ENCODE measurements at places on chromosomes 13 and 19.

GRCh38 chr13:78020861-78021260 is 102.2 kb upstream of the EDNRB start:
- DNase-seq, result no peak

GRCh38 chr13:42876270-42876714 is 94.9 kb downstream of the FAM216B start:
- no peak for DNase-seq

- DNase-seq, result no peak
Observed at GRCh38 chr13:46596466-46596865, 43.5 kb downstream of the LRCH1 start.

- DNase-seq, result no peak
Observed at GRCh38 chr13:80753866-80754265, 412.9 kb upstream of the SPRY2 start.

DNA sequence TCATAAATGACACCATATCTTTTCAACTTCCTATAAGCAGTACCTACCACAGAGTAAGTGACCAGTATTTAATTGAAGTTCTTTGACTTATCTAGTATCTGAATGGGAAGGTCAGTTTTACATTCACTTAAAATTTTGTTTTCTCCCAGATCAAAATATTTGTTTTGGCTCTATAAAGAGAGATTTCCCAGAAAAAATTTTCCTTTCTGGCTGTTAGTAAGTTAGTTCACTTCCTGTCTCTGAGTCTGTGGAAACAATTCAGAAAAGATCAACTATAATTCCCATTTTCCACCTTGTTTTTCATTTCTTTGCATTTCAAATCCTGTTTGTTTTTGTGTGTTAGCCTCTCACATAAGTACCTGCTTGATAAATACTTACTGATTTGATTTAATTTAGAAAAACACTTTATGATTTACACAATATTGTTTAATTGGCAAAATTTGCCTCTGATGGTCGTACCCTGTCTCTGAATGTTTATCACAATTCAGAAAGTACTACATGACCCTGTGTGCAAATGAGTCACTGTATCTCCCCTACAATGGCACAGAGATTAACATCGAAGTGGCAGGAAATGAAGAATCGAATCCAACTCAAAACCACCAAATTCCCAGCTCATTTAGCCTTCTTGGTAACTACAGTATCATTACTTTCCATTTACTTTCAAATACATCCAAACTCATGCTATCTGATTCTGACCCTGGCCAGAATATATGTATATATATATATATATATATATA is 15.4 kb upstream of the MED4 start:
- DNase-seq, result no peak

- DNase-seq, result no peak
Observed at GRCh38 chr13:27374650-27375049, 49.8 kb upstream of the GTF3A start.

- no peak for DNase-seq
Observed at GRCh38 chr13:111275995-111276618, 44.3 kb upstream of the TEX29 start.

DNA sequence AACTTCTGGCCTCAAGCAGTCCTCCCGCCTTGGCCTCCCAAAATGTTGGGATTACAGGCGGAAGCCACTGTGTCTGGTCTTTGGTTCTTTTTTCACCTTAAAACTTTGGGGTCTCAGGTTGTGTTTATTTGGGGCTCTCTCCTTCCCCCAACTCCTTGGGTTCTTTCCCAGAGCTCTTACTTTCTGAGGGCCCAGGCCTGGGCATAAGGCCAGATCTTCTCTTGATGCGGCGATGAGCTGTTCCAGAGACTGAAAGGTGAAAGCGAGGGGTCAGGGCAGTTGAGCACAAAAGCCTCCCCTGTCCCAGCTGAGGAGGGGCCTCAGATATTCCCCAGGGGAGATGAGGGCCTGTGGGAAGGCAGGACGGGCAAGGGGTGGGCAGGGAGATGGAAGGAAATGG is 7.1 kb downstream of the POLR1G start:
- no peak for DNase-seq

- DNase-seq, result no peak
Observed at GRCh38 chr13:113553511-113554332, 30.8 kb upstream of the TFDP1 start.

- no peak for DNase-seq
Observed at GRCh38 chr19:12932392-12933286, 872 bp downstream of the FARSA start.

DNA sequence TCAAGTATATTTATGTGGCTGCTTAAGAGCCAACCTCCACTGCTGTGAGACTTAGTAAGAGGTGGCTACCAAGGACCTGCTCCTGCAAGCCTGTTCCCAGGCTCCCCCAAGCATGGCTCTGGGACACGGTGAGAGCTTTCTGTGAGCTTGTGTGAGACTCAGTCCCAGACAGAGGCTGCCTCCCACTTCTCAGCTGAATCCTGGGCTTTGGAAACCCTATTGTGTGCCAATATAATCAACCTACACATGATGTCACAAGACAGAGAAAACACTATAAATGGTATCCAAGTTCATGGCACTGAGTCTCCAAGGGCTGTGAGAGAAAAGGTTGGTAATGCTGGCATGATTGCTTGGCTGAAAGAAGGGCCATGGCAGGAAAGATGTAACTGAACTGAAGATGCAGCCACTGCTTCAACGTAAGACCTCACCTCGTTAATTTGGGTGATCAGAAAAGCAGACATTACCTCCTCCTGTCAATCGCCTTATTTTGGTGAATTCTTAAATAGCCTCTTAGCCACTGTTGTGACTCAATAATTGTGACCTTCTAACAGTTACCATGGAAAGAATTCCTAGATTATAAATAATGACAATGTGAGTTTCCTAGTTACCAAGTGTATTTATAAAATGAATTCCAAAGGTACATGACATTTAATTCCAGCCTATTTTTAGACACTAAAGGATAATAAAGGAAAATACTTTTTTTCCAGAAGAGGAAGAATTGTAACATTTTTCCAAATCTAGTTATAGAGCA is 332.0 kb downstream of the IRS2 start:
- no peak for DNase-seq

DNA sequence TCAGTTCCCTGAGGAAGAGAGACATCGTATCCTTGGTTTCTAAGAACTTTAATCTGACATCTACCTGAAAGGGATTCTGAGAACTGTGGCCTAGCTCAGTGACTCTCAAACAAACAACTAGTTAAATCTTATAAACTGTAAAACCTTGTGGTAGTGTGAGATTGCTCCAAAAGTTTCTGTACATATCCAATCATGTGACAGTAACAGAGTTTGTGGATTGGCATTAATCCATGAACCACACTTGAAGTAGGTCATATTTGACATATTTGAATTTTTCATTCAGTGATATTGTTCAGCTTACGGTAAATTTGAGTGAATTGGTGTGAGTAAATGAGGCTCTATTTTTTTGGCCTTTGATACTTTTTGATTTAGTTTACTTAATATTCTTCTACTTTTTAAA is 15.0 kb downstream of the TDRD3 start:
- no peak for DNase-seq

DNA sequence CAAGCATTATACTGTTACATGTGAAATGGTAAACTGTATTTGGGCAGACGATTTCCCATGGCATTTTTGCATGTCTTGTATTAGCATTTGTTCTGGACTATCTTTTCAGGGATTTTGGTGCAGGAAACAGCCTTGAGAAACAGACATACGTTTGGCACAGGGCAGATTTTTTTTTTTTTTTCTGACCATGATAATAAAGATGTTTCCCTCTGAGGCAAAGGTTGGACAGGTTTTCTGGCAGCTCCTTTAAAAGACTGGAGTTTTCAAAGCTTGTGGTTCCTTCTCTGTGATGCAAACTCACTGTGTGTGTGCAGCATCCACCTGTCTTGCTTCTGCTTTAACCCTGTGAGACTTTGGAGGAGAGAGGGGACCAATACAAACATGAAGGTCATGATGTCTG is 63.0 kb downstream of the NBEA start:
- DNase-seq, result no peak

DNA sequence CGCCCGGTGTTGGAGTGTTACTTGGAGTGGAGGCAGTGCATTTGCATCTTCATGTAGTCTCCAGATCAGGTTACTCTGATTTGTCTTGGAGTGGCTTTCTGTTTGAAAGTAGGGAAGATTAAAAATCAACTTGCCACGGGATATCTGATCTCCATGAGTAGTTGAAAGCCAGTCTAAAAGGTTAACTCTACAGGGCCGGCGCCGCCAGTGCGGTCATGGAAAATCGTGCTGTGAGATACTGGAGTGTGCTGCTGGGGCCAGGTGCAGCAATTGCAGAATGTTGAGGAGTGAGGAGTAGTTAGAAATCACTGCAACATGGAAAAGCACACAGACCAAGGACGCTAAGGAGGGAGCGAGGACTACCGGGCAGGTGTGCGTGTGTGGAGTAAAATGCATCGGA is 175.0 kb downstream of the STK24 start:
- DNase-seq, result no peak

DNA sequence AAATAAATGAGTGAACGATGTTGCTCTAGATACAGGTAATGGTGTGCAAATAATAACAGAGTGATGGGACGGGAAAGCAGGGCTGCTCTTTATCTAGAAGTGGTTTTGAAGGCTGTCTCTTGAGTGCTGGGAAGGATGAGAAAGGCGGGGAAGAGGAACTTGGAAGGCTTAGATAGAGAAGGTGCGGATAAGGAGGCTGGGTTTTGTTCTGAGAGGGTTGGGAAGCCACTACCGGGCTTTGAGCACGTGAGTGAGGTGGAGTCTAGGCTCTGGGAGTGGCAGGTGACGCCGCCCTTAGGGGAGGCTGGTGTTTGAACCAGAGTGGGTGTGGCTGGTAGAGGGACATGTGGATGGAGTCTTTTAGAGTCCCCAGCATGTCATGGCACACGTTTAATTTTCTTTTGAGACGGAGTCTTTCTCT is 811 bp downstream of the ARMC6 start:
- peak; percentile 69 for DNase-seq

DNA sequence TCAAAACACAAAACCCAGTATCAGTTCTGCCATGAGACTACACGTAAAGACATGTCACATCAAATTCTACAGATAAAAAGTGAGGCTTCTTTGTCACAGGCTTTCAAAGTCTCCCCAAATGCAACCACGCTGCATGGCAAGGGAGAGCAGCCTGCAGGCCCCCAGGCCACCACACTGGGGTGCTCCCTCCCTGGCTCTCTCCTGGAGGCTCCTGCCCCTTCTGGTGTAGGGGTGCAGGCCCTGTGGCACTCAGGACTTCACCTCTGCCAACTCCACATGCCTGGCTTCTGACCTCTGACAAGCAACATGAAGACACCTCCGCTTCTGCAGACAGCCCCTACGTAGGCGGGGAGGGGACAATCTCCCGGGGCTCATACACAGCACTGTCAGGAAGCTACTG is 14.3 kb downstream of the AKAP8 start:
- DNase-seq, result no peak

DNA sequence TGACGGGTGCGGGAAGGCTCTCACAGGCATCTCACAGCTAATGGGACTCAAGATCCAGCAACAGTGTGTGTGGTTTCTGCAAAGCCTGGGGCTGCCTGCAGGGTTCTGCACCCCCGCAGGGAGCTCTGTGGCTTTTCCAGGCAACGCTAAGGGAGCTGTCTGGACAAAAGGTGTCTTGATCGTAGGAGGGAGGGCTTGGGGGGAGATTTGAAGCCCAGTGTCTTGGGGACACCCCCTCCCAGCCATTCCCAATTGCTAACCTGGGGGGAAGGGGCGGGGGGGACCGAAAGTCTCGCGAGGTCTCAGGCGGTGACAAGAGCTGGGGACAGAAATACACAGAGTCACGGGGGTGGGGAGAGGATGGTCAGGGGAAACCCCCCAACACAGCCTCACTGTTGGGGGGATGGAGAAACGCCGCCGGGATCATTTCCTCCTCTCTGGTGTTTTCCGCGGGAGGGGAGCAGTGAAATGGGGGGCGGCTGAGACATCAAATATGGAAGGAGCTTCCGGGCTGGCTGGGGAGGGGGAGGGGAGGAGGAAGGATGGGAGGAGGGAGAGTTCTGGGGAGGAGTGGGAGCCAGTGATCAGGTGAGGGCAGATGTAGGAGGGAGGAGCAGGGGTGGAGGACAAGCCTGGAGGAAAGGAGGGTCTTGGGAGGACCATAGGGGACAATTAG is 13.3 kb downstream of the KCNC3 start:
- no peak for DNase-seq

GRCh38 chr13:109162248-109163036 is 533.0 kb downstream of the MYO16 start:
- DNase-seq, result no peak

- no peak for DNase-seq
Observed at GRCh38 chr13:106602178-106602577, 34.2 kb upstream of the ARGLU1 start.

GRCh38 chr19:7691497-7691896 is 10.4 kb downstream of the FCER2 start:
- no peak for DNase-seq

GRCh38 chr19:17951157-17951989 is 15.5 kb upstream of the KCNN1 start:
- no peak for DNase-seq

GRCh38 chr13:40130871-40131636 is 475.6 kb downstream of the COG6 start:
- no peak for DNase-seq

DNA sequence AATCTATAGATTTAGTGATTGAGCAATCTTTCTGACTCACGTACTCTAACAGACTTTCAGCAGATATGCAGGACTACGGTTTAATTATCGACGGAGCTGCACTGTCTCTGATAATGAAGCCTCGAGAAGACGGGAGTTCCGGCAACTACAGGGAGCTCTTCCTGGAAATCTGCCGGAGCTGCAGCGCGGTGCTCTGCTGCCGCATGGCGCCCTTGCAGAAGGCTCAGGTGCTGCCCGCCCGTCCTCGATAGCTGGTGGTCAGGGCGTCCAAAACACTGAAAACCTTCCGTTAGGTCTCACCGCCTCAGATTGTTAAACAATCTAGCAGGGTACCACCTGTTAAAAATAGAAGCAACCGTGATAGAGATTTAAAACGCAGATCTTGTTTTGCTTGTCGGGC is 113.2 kb upstream of the MCF2L start:
- DNase-seq, result no peak

DNA sequence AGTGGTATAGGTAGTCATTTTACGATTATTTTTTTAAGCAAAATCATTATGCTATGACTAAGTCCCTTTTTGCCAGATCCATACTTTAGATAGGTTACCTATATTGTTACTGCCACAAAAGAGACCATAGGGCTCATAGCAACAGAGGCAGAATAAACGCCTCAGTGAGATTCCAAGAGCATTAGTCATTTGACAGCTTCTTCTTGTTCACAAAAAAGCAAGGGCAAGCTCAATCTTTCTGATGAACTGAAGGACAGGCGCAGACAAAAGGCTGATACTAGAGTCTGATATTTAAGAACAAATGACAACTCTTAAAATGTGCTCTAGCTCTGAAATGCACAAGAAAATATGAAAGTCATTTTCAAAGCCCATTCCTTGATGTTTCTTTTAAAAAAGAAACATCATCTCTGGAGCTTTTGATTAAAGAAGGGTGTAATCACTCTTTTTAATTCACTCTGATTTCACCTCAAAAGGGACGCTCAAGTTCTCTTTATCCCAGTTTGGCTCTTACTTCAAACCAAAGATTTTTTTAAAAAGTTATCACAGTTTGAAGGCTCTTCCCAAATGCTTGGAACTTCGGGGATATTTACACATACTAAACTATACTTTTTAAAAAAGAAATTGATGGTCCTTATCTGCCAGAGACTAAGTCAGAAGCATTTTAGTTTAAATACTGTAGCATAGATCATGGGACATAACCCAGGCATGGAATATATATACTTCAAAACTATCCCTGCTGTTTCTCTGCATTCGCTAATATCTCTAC is 187.2 kb downstream of the EFNB2 start:
- no peak for DNase-seq

- no peak for DNase-seq
Observed at GRCh38 chr19:47363758-47364531, 14.8 kb downstream of the DHX34 start.

- DNase-seq, result no peak
Observed at GRCh38 chr13:79386125-79386826, 19.8 kb downstream of the RBM26 start.
